Adrenal gland (tissue), 19 donors: ENCODE measurements at places on chromosomes 2 and 18. TPM values are rescaled to one million over a fixed set of nuclear protein-coding genes. Genes with fewer than 3 reads are reported as not detected.

MYO1B gene
- polyA plus RNA-seq: 6.9 TPM

CEBPZ gene
- polyA plus RNA-seq: 89.8 TPM

MLPH gene
- 0.57 TPM for polyA plus RNA-seq

SPRED2 gene
- polyA plus RNA-seq: 16.5 TPM

LYPD6B gene
- 0.15 TPM for polyA plus RNA-seq

AGXT gene
- 0.47 TPM for polyA plus RNA-seq

PROC gene
- polyA plus RNA-seq: not detected

OSR1 gene
- 3.9 TPM for polyA plus RNA-seq

AQP12A gene
- polyA plus RNA-seq: not detected

PASK gene
- 4.2 TPM for polyA plus RNA-seq

DSG3 gene
- polyA plus RNA-seq: not detected

CRYBA2 gene
- 7.2 TPM for polyA plus RNA-seq

GTF2A1L gene
- polyA plus RNA-seq: 1.3 TPM

SCN2A gene
- polyA plus RNA-seq: 2.0 TPM

ST8SIA5 gene
- polyA plus RNA-seq: 18.4 TPM

FNDC4 gene
- 51.3 TPM for polyA plus RNA-seq

SFXN5 gene
- polyA plus RNA-seq: 12.2 TPM

TYW5 gene
- 6.5 TPM for polyA plus RNA-seq

TCF23 gene
- polyA plus RNA-seq: not detected

NOL4 gene
- 0.37 TPM for polyA plus RNA-seq

SERPINB12 gene
- polyA plus RNA-seq: not detected

CNTNAP5 gene
- polyA plus RNA-seq: not detected

TWSG1 gene
- polyA plus RNA-seq: 14.5 TPM

PCARE gene
- 0.08 TPM for polyA plus RNA-seq

OTOS gene
- polyA plus RNA-seq: not detected

DES gene
- polyA plus RNA-seq: 58.4 TPM

TMEM200C gene
- 1.6 TPM for polyA plus RNA-seq

NR4A2 gene
- polyA plus RNA-seq: 14.1 TPM

IL36RN gene
- polyA plus RNA-seq: not detected

DSG4 gene
- polyA plus RNA-seq: not detected

SLC9A4 gene
- polyA plus RNA-seq: not detected

C2orf72 gene
- 1.2 TPM for polyA plus RNA-seq

REG1A gene
- polyA plus RNA-seq: 19.5 TPM

PROM2 gene
- polyA plus RNA-seq: 1.0 TPM

TUBA3E gene
- polyA plus RNA-seq: not detected

ARHGEF33 gene
- 2.1 TPM for polyA plus RNA-seq

EDAR gene
- not detected for polyA plus RNA-seq

PRSS56 gene
- 0.07 TPM for polyA plus RNA-seq

CAPN14 gene
- polyA plus RNA-seq: 0.16 TPM

LONRF2 gene
- 32.5 TPM for polyA plus RNA-seq
